H9 (cell line): ENCODE measurements at places on chromosomes 5 and 9.

DNA sequence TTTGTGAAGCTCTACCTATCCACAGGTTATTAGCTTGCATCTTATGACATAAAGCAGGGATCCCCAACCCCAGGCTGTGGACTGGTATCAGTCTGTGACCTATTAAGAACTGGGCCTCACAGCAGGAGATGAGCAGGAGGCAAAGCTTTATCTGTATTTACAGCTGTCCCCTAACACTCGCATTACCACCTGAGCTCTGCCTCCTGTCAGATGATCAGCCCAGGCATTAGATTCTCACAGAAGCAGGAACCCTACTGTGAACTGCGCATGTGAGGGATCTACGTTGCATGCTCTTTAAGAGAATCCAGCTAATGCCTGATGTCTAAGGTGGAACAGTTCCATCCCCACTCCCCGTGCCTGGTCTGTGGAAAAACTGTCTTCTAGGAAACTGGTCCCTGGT lies 19.7 kb downstream of the FBXW11 start:
- DNase-seq = no peak

- DNase-seq = no peak
Observed at GRCh38 chr5:167857321-167857720, 434.1 kb upstream of the WWC1 start.

- no peak for DNase-seq
Observed at GRCh38 chr5:171379961-171380360, 7.7 kb upstream of the NPM1 start.

DNA sequence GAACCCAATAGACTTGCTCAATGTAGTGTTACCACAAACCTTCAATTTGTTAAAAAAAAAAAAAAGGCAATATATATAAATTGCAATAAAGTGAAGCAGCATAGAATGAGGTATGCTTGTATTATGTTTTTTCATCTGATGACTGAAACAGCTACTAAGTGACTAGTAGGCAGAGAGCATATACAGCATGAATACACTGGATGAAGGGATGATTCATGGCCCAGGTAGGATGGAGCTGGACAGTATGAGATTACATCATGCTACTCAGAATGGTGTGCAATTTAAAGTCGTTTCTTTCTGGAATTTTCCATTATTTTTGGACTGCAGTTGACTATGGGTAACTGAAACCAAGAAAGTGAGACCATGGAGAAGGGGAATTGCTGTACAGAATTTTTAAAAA lies 161.2 kb downstream of the GNA14 start:
- DNase-seq = no peak

GRCh38 chr9:99116003-99116411 lies 11.1 kb downstream of the TGFBR1 start:
- no peak for DNase-seq

DNA sequence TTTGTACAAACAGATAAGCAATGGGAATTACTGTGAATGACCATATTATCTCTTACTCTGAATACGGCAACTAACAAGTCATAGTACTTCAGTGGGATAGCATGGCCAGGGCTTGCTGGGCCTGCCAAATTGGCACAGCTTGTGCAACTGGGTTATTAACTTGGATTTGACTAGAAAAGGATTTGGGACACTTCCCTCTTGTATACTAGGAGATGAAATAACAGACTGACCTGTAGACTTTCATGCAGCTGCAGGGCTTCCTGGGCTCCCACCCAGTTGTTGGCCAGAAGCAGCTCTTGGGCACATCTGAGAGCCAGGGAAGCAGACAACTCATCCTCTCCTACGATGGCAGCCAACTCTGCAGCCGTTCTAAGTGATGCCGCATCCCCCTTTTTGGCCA lies 39.8 kb downstream of the CNOT8 start:
- no peak for DNase-seq

DNA sequence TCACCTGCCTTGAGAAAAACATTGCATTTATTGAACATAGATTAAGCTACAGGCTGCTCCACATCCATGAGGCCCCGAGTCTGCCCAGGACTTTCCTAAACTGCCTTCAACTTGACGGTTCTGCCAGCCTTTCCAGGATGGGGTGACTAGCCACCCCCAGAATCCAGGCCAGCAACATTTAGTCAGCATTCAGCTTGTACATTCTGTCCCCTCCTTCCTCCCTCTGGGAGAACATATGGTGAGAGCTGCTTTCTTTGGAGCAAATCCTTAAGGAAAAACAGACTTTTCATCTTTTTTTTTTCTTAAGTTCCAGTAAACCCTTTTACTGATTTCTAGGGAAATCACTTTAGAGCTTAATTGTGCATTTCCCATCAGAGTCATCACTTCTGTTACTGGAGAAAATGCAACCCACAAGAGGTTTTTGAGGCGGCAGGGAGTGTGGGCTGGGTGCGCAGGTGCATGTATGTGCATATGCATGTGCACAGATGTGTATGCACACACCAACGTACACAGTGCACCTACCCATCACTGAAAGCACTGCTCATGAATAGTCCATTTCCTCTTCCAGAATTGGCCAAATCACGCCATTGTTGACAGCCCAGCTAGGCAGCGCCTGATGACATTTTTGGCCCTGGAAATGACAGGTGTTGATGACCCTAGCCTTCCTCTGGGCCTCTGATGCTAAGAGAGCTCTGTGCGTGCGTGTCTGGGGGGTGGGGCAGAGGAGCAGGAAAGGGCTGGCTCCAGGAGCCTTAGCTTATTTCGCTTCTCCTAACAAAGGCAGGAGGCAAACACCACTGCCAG lies 145.6 kb downstream of the HSD17B3 start:
- DNase-seq = no peak

DNA sequence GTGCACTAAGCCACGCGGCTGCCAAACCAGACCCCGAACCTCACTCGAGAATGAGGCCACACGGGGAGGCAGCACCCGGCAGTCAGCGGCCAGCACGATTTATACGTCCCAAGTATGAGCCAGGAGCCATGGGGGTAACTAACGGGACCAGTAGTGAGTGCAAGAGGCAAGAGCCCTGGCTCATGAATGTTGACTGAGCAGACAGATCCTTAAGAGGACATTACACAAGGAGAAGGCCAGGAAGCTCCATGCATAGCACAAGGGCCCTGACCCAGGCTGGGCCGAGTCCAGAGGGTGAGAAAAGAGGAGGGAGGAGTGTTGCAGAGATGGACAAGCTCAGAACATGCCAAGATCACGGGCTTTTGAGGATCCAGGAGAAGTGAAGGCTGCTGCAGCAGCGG lies 58.6 kb upstream of the PHYKPL start:
- no peak for DNase-seq
